ENCODE measurements at places on chromosomes 6 and 20.

- no peak for DNase-seq
Measured at GRCh38 chr6:45256697-45257695, 71.1 kb upstream of the RUNX2 start.

DNA sequence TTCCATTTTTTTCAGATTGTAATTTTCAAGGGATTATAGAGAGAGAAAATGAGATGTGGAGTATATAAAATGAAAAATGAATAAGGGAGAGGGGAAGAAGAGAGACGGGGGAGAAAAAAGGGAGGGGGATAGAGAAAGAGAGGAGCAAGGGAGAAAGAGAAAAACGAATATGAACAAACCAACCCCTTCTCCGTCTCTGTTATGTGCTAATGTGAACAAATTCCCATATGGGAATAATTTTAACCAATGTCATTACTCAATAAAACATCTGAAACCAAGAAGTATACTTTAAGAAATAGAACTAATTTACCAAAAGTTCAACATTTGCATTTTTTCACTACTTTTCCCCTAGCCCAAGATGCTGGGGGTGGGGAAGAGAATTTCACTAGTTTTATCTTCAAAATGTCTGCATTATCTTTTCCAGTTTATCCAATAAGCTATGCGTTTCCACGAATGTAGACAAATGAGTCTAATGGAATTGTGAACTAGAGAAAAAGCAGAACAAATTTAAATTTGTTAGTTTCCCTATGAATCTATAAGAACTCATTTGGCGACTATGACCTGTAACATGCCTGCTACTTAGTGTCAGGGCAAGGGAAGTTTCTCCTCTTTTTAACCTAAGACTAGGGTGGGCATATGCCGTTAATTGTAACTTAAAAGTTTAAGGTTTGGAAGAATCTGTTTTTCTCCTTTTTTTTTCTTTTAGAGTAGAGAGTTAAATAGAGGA is 286.3 kb downstream of the BTBD9 start:
- DNase-seq, result no peak

DNA sequence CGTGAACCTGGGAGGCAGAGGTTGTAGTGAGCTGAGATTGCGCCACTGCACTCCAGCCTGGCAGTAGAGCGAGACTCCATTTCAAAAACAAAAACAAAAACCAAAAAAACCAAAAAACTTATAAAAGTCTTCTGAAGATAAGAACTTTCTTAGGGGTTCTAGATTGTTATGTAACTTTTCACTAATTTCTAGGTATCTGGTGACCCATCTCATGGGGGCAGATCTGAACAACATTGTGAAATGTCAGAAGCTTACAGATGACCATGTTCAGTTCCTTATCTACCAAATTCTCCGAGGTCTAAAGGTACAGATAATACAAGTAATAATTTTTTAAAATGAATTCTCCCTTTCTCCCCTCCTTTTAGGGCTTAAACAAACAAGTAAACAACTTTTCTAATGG is 45.1 kb downstream of the MAPK14 start:
- no peak for DNase-seq

DNA sequence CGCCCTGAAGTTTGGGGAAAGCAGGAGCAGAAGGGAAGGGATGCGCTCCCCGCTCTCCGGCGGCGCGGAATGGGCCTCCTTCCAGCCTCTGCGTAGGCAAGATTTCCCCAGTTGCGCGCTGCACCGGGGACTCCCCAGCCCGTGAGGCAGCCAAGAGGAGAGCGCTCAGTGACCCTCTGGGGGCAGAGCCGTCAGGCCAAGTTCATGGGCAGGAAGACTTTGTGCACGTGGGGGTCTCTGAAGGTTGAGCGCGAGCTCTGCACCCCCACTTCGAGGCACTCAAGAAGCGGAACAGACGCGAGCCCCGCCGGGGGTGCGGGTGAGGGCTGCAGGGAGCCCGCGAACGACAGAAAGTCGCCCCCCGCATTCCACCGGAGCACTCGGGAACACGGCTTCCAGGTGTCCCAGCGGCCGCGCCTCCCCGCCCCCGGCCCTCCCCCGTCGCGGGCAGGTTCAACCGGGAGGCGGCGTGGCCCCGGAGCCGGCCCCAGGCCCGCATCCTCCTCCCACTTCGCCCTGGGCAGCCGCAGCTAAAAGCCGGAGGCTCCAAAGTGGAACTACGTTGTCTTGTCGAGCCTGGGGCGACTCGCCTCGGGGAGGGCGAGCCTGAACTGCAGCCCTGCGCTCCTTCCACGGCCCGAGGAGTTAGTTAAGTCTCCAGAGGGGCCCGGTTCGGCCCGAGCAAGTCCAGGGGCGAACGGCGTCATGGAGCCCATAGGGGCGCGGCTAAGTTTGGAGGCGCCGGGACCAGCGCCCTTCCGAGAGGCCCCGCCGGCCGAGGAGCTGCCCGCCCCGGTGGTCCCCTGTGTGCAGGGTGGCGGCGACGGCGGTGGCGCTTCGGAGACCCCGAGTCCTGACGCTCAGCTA is at the start of gene PPP1R3G:
Gene PPP1R3G (plus strand): TSS at position 561 of the 867 bp plus-strand sequence. CDS start 145 bp downstream, at position 706.
- no peak for DNase-seq

DNA sequence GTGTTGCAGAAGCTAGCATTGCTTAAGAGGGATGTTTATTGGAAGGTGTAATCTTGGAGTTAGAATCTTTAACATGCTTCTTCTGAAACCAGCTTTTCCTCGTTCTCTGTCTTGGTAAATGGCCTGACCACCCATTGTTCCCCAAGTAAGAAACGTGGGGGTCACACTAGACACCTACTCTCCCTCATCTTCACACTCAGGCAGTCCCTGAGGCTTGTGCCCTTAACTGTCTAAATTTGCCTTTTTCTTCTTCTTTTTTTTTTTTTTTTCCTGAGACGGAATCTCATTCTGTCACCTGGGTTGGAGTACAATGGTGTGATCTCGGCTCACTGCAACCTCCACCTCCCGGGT is 16.2 kb upstream of the ARFGEF2 start:
- DNase-seq, result no peak

DNA sequence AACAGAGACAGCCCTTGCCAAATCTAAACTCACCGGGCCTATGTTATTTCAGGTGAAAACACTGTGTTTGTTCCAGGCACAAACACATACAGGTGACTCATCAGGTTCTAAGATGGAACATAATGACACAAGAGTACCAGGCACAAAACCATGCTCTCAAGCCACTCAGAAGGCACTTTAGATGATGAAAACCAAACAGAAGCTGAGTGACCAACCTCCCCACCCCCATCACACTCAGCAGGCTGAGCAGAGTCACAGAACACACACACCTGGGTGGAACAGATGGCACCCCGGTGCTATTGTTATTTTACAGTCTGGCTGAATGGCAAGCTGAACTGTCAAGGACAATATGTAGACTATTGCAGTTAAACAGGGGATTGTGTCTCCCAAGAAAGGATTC is 20.6 kb upstream of the NKX2-2 start:
- no peak for DNase-seq

GRCh38 chr6:88248709-88249321 is 82.7 kb upstream of the CNR1 start:
- DNase-seq, result no peak

- DNase-seq, result no peak
Measured at GRCh38 chr6:24761193-24761835, 13.4 kb upstream of the GMNN start.

GRCh38 chr20:24483435-24484080 is 14.1 kb downstream of the SYNDIG1 start:
- no peak for DNase-seq

DNA sequence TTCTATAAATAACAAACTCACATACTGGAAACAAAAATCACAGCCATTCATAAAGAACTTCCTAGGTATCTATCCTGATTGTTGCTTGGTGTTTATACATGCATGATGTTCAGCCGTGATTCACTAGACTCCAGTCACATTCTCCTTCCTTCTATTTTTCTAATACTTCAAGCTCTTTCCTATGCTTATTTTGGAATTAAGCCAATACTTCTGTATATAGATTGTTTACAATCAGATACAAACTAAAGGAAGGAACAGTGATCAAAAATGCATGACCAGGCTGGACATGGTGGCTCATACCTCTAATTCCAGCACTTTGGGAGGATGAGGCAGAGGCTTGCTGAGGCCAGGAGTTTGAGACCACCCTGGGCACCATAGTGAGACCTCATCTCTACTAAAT is 377.5 kb upstream of the IRAK1BP1 start:
- no peak for DNase-seq

GRCh38 chr6:170317718-170318117 is 11.2 kb downstream of the FAM120B start:
- DNase-seq, result no peak

DNA sequence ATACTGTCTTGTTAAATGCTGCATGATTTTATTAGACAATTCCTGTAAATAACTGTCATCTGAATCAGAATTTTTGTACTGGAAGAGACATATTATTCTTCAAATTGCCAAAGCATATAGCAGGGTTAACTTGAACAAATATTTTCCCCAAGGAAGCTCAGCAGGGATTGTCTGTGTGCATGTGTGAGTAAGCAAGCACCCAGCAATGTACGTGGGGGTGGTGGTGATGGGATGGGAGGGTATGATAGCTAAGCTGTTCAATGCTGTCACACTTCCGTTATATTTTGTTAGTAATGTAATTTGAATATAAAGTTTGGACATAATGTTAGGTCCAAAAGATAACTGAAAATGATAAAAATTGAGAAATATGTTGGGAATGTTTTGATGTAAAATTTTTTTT is 118.1 kb downstream of the MYB start:
- no peak for DNase-seq

DNA sequence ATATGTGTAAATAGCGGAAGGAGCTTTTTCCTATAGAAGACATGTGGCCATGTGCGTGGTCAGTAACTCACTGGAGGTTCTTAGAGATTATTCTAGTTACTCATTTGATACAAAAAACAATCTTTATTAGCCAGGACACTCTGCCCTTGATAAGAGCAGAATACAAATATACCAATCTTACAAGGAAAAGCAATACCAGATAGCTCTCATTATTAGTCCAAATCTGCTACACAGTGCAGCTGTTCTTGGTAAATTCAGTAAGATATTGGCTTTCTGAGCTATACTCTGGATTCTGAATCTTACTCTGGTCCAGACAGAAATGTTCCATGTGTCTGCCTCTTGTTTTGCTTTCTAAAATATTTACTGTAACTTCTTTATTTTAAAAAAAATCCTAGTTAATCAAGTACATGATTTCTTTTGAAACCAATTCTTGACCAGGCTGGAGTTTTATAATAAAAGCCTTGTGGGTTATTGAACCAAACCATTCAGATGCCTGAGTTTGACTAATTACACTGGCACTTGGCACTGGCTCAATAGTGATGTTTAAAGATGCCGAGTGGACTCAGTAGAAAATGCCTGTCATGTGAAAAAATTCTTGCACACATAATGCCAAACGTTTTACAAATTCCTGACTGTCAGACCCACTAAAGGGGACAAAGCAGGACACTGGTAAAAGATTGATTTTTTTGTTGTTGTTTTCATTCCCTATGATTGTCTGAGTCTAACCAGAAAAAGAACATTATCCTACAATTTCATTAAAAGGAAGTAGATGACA is 242.8 kb upstream of the TCF21 start:
- DNase-seq, result no peak

- DNase-seq, result no peak
Measured at GRCh38 chr6:36692220-36692619, 5.4 kb upstream of the RAB44 start.

- no peak for DNase-seq
Measured at GRCh38 chr20:43761386-43762340, 34.9 kb upstream of the GTSF1L start.

GRCh38 chr6:95017922-95018321 is 559.4 kb upstream of the MANEA start:
- no peak for DNase-seq

- no peak for DNase-seq
Measured at GRCh38 chr6:157527471-157527907, 146.5 kb downstream of the ZDHHC14 start.

DNA sequence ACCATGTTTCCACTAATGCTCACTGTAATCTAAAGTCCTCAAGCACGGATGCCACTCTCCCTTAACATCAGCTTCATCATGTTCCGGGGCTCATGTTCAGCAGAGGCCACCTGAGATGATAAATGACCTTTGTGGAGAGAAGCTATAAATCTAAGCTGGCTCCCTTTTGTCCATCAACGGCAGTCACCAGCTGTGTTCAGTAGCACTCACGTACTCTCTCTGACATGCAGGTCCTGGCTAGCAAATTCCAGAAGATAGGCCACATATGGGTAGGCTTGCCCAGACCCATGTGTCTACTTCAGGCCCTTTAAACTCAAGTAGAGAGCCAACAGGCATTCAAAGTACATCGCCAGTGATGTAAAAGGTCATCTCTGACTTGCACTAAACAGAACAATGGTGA is 38.6 kb downstream of the MYLK4 start:
- no peak for DNase-seq

GRCh38 chr6:21648475-21649050 is 55.0 kb downstream of the SOX4 start:
- DNase-seq, result no peak

DNA sequence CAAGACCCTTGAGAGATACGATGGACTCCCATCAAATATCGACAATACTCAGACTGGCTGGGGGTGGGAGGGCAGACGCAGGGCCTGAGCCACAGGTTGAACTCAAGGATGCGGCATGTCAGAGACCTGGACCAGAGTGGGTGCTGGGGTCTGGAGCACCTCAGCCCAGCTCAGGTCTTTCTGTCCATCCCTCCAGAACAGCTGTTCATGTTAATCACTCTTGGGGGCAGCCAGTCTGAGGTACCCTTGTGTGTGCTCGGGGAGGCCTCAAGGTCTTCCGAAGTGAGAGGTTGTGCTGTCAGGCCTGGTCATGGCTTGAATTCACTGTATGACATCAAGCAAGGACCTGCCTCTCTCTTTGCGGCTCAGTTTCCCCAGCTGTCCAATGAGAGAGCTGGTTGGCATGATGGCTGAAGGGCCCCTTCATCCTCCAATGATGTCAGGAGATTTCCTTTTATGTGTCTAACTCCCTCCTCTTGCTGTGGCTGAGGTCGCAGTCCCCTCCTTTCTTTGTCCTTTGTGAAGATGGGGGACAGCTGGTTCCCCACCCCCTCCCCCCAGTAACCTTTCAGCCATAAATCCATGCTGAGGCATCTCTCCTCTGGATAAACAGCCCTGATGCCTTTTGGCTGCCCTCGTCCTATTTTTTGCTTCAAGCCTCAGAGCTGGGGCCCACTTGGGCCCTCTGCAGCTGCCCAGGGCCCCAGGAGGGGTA is 15.3 kb downstream of the MYH7B start:
- no peak for DNase-seq

- DNase-seq, result no peak
Measured at GRCh38 chr20:63189322-63189642, 26.6 kb downstream of the YTHDF1 start.

GRCh38 chr20:64099086-64099786 is 8.1 kb downstream of the NPBWR2 start:
- no peak for DNase-seq

DNA sequence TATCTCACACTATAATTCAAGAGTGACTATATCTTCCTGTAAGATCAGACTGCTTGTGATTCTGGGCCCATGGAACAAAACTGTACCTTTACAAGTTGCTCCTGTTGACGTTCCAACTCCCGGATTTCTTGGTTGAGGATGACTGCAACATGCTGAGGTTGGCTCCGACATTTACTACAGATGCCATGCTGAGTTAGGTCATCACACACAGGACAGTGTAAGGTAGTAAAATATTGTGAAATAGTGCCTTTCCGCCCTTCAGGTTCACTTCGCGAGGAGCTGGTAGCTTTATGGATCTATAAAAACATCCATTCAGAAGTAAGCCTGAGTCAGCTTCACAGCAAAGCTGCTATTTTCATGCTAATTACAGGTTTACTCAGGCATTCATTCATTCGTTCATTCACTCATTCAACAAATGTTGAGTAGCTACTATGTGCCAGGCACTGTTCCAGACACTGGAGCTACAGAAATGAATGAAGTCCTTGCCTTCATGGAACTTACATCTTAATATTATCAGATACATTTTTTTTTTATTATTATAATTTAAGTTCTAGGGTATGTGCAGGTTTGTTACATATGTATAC is 175.7 kb downstream of the REV3L start:
- no peak for DNase-seq

- no peak for DNase-seq
Measured at GRCh38 chr20:31593221-31594001, 11.7 kb upstream of the ID1 start.

Data from stimulated activated CD8-positive, alpha-beta memory T cell treated with anti-CD3 and anti-CD28 coated beads, Interleukin-4, amount 100 ng/mL, for 24 hours (primary cell).